ENCODE measurements at places on chromosomes 6 and 20. TPM values are rescaled to one million over a fixed set of nuclear protein-coding genes. Genes with fewer than 3 reads are reported as not detected.

Gene SIRPB2
- polyA plus RNA-seq: 0.15 TPM

Gene STMND1
- not detected for polyA plus RNA-seq

Gene DEF6
- polyA plus RNA-seq: 122 TPM

Gene TNFRSF6B
- polyA plus RNA-seq: not detected

Gene IP6K3
- not detected for polyA plus RNA-seq

Gene MEP1A
- polyA plus RNA-seq: not detected

Gene KHDC1L
- polyA plus RNA-seq: not detected

Gene CALHM6
- polyA plus RNA-seq: 307 TPM

Measured in IgD-negative memory B cell (primary cell).